Naive thymus-derived CD4-positive, alpha-beta T cell (primary cell): ENCODE measurements at places on chromosomes 3 and 15.

DNA sequence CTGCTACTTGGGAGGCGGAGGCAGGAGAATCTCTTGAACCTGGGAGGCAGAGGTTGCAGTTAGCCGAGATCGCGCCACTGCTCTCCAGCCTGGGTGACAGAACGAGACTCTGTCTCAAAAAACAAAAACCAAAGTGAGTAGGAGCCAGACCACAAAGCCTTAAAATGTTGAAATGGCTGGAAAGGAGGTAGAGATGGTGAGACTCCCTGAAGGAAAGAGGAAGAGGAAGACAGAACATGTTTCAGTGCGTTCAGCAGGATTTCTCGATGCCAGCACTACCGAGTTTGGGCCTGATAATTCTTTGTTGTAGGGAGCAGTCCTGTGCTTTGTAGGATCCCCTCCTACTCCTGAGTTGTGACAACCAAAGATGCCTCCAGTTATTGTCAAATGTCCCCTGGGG lies 189.9 kb downstream of the AKAP13 start:
- no peak overlapping the region for H3K4me3 ChIP-seq
- H3K27ac ChIP-seq, result no peak overlapping the region

- H3K36me3 ChIP-seq, result no peaks in the 10 kb centered on the region
- H3K27me3 ChIP-seq, result no peaks in the 10 kb centered on the region
- no peak for DNase-seq
- H3K4me1 ChIP-seq, result no peaks in the 10 kb centered on the region
- H3K27ac ChIP-seq, result no peak overlapping the region
These were observed 15.2 kb downstream of the P2RY1 start for GRCh38 chr3:152849996-152850578.

DNA sequence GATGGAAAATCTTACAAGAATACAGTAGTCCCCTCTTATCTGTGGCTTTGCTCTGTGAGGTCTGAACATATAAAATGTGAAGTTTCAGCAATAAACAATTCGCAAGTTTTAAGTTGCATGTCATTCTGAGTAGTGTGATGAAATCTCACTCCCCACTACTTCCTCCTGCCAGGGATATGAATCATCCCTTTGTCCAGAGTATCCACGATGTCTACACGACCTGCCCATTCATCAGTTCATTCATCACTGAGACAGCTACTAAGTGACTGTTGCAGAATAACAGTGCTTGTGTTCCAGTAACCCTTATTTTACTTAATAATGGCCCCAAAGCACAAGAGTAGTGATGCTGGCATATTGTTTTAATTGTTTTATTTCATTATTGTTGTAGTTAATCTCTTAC lies 489.2 kb upstream of the UBE2E2 start:
- no peaks in the 10 kb centered on the region for H3K27me3 ChIP-seq
- no peaks in the 10 kb centered on the region for H3K4me1 ChIP-seq
- H3K4me3 ChIP-seq, result no peak overlapping the region
- DNase-seq, result no peak

GRCh38 chr3:164550857-164551256 lies 527.4 kb downstream of the SI start:
- no peak overlapping the region for H3K27ac ChIP-seq
- no peak overlapping the region for H3K4me3 ChIP-seq
- H3K36me3 ChIP-seq, result no peaks in the 10 kb centered on the region
- no peaks in the 10 kb centered on the region for H3K27me3 ChIP-seq
- DNase-seq, result no peak
- no peaks in the 10 kb centered on the region for H3K4me1 ChIP-seq

GRCh38 chr3:56076746-56077145 lies 391.5 kb downstream of the ERC2 start:
- H3K27ac ChIP-seq, result no peak overlapping the region
- no peak for DNase-seq
- H3K4me3 ChIP-seq, result no peak overlapping the region
- no peaks in the 10 kb centered on the region for H3K4me1 ChIP-seq
- H3K36me3 ChIP-seq, result no peaks in the 10 kb centered on the region
- no peaks in the 10 kb centered on the region for H3K27me3 ChIP-seq

GRCh38 chr3:147412917-147413685 lies 3.9 kb downstream of the ZIC1 start:
- H3K4me3 ChIP-seq, result no peak overlapping the region
- DNase-seq, result no peak
- no peaks in the 10 kb centered on the region for H3K4me1 ChIP-seq

GRCh38 chr3:196365736-196366135 lies 27.5 kb upstream of the TM4SF19 start:
- no peak for DNase-seq
- H3K27me3 ChIP-seq, result no peaks in the 10 kb centered on the region
- no peak overlapping the region for H3K27ac ChIP-seq
- H3K36me3 ChIP-seq, result peaks cover 46% of the 10 kb centered on the region

GRCh38 chr3:35779611-35780010 lies 140.3 kb downstream of the ARPP21 start:
- H3K4me1 ChIP-seq, result no peaks in the 10 kb centered on the region
- DNase-seq, result no peak
- no peak overlapping the region for H3K27ac ChIP-seq
- no peak overlapping the region for H3K4me3 ChIP-seq

- H3K27ac ChIP-seq, result no peak overlapping the region
- no peaks in the 10 kb centered on the region for H3K27me3 ChIP-seq
- H3K4me3 ChIP-seq, result no peak overlapping the region
- no peaks in the 10 kb centered on the region for H3K4me1 ChIP-seq
- no peaks in the 10 kb centered on the region for H3K36me3 ChIP-seq
These were observed 348.5 kb upstream of the ROBO1 start for GRCh38 chr3:80116281-80116680.

GRCh38 chr15:78249131-78249530 lies 14.8 kb upstream of the ACSBG1 start:
- no peaks in the 10 kb centered on the region for H3K27me3 ChIP-seq
- H3K4me1 ChIP-seq, result no peaks in the 10 kb centered on the region

- H3K27me3 ChIP-seq, result no peaks in the 10 kb centered on the region
- no peak for DNase-seq
- no peak overlapping the region for H3K27ac ChIP-seq
- H3K4me3 ChIP-seq, result no peak overlapping the region
- no peaks in the 10 kb centered on the region for H3K4me1 ChIP-seq
These were observed 8.7 kb downstream of the SPINT1 start for GRCh38 chr15:40852529-40852928.

DNA sequence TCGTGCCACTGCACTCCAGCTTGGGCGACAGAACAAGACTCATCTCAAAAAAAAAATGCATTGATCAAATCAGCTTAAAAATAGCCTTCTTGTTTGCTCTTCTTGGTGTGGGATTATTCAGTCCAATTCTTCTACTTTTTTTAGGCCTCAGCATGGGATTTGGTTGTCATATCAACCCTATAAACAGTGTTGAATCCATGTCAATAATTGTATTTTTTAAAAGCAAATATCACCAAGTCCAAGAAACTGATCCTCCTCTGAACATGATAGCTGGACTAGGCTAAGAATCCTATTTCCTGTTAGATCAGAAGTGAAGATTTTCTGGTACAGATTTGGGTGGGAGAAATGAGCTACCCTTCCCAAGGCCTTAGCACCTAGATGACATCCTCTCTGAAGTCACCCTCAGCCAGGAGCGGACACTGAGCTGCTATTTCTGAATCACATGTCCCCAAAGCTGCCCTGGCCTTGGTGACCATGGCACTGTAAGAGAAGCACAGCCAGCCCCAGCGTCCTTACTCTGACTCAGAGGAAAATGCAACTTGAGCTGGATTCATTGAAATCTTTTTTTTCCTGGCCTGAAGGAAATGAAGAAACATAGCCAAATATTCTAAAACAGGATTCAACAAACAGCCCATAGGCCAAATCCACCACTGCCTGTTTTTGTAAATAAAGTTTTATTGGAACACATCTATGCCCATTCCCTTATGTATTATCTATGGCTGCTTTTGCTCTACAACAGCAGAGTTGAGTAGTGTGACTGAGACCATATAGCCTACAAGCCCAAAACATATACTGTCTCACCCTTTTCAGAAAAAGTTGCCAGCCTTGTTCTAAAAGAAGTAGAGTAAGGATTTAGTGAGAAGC lies 215.9 kb upstream of the CTDSPL start:
- no peak overlapping the region for H3K4me3 ChIP-seq
- H3K27me3 ChIP-seq, result no peaks in the 10 kb centered on the region
- H3K4me1 ChIP-seq, result no peaks in the 10 kb centered on the region
- no peak overlapping the region for H3K27ac ChIP-seq
- no peak for DNase-seq
- H3K36me3 ChIP-seq, result no peaks in the 10 kb centered on the region

- no peak overlapping the region for H3K27ac ChIP-seq
- no peaks in the 10 kb centered on the region for H3K27me3 ChIP-seq
- no peaks in the 10 kb centered on the region for H3K4me1 ChIP-seq
These were observed 18.4 kb downstream of the CFAP100 start for GRCh38 chr3:126412841-126413692.

GRCh38 chr15:26355472-26356074 lies 417.3 kb downstream of the GABRB3 start:
- H3K27me3 ChIP-seq, result no peaks in the 10 kb centered on the region
- H3K36me3 ChIP-seq, result no peaks in the 10 kb centered on the region
- no peak for DNase-seq
- H3K4me1 ChIP-seq, result no peaks in the 10 kb centered on the region

DNA sequence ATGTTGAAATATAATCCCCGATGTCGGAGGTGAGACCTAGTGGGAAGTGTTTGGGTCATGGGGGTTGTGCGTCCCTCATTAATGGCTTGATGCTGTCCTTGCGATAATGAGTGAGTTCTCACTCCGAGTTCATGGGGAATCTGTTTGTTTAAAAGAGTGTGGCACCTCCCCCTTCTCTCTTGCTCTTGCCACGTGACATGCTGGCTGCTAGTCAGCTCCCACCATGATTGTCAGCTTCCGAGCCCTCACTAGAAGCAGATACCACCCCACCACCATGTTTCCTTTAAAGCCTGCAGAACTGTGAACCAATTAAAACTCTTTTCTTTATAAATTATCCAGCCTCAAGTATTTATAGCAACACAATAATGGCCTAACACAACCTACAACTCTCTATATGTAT lies 166.3 kb upstream of the MBNL1 start:
- no peak overlapping the region for H3K4me3 ChIP-seq
- no peaks in the 10 kb centered on the region for H3K27me3 ChIP-seq
- DNase-seq, result no peak
